ENCODE measurements at places on chromosomes 5 and 9.

DNA sequence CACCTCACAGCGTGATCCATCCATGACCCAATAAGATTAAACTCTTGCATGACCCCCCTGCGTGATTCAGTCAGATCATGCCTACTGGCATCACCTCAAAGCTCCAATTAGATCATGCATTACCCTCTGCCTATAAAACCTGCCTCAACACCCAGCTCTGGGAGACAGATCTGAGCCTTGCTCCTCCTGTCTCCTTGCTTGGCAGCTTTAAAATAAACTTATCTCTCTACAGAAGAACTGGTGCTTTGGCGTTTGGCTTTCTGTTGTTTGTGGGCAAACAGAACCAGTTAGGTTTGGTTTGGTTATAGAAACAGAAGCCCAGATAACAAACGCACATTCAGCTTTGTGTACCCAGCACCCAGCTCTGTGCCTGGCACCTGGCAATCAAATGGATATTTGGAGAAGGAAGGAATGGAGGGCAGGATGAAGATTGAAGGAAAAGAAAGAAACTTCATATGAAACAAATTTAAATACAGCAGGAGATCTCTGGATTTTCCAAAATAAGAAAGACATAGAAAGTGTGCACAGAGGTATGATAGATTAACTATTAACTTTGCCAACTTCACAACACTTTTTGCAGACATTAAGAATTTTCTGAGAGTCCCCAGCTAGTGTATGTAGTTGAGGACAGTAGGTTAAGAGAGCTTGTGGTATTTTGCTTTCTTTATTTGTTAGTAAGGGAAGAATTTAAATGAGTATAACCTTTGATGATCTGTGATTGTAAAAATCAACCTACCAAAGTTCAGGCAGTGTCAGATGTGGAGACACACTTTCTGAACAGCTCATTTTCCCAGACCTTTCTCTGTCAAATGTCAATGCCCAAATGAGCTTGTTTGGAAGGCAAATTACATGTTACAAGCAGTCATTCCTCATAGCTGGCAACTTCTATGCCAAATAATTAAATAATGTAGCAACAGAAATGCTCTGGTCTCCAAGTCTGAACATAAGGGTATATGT, 102.1 kb upstream of the ASTN2 start:
- DNase-seq = no peak

DNA sequence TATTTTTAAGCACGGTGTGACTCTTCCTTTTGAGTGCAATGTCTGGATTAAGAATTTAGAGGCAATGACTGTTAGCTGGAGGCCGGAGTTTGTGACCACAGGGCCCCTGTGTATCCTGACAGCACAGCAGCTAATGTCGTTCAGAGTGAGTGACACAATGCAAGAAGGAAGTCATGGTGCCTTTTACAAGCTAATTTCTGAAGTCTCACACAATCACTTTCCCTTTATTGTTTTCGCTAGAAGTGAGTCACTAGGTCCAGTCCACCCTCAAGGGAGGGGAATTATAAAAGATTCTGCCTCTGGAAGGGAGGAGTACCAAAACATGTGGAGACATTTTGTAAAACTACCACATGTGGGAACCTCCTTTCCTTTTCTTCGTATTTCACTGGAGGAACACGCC, 185.5 kb upstream of the FGF10 start:
- DNase-seq = no peak

DNA sequence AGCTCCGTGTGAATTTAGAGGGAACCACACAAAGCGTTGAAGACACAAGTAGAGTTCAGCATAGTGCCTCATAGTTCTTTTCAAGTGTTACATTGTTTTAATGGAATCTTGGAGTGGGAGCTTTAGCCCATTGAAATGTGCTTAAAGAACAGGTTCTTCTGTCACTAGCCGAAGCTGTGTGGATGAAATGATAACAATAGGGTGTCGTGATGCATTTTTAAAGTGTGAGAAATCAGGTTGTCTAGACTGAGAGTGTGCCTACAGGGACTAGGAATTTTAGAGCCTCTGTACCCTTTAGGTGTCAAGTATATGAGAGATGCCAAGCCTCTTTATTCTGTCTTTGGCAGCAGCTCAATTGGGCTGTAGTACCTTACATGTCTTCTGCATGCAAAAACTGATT, 83.0 kb downstream of the NDUFS4 start:
- no peak for DNase-seq

GRCh38 chr5:79023348-79023747, 38.2 kb upstream of the ARSB start:
- no peak for DNase-seq

Measured in activated CD4-positive, alpha-beta memory T cell treated with anti-CD3 and anti-CD28 coated beads for 36 hours (primary cell).